ENCODE measurements at places on chromosomes 2 and 18.

GRCh38 chr2:196718419-196719109 lies 79.0 kb downstream of the CCDC150 start:
- DNase-seq: no peak

DNA sequence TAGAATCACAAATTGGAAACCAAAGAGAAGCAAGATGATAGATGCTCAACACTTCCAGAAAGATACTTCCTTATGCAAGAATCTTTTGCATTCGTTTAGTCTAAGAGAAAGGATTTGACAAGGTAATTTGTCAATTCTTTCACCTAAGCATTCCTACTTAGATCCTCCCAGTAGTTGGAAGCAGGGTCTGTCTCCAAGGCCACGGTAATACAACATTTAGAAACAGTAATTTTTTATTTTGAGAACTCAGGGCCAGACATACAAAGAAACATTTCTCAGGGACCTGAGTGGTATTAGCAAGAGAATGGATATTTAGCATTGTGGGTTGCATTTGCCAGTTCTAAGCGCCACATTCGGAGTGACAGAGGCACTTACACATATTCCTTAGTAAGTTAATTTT lies 68.6 kb downstream of the ACYP2 start:
- DNase-seq: no peak

DNA sequence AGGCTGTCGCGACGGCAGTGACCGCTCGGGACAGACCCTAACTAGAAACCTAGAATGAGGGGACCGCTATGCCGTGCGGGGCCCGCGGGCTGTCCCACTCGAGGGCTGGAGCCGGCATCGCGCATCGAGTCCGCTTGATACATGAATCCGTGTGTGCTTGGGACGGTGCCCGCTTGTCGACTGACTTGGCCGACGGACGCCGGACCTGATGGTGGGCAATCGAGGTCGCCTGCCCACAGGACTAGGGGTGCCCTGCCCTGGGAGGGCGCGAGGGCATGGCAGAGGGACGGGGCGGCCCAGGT lies 749 bp upstream of the PTMA start:
- peak; percentile 39 for DNase-seq

DNA sequence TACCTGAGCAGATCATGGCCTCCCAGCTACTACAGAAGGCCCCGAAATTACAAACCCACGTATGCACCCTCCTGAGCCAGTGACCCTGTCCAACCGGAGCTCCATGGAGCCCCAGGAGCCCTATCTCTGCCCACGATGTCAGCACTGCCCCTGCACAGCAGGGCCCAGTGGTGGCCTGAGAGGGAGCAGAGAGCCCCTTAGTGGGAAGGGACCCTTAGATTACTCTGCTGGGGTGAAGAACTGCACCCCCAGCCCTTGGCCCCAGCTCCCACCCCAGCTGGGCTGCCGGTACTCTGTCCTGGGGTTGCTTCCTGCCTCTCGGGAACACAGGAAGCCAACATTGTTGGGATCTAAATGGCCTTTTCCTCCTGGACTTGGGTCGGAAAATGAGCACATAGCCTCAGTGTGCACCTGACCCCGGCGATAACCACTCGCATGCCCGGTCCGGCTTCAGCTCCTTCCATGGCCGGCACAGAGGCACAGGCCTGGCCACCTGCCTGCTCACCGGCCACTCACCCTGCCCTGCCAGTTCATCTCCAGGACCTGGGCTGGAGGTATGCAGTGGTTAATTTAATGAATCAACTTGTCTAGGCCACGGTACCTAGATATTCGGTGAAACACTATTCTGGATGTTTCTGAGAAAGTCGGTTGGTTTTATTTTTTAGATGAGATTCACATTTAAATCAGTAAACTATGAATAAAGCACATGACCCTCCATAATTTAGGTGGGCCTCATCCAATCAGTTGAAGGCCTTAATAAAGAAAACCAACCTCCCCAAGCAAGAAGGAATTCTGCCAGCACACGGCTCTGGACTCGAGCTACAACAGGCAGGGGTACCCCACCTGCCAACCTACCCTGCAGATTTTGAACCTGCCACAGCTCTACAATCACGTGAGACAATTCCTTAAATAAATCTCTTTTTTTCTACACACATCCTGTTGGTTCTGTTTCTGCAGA lies 19.2 kb downstream of the TNS1 start:
- DNase-seq: no peak

DNA sequence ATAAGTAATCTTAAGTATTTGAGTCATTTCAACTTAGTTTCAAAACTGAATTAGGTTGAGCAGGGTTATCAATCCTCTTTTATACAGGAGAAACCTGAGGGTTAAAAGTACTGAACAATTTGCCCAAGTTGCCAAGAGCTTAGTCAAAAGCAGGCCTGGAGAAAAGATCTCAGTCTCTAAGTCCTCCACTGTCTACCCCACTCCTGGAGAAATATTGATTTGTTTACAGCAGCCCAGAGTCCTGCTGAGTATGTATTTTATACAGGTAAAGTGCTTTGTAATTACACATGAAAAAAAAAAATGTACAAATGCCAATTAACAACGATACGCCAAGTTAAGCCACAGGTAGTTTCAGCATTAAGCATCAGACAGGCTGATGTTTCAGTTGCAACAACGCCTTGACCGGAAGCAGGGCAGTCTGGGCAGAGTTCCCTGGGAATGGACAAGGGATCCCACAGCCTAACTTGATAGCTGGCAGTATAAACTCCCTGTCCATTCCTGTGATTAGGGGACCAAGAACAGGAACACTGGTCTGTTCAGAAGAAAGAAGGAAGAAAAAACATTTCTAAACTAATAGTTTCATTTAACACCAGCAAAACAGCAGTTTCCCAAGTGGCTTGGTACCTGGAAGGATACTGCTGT lies 132.9 kb downstream of the MYO5B start:
- no peak for DNase-seq

GRCh38 chr2:121362774-121363173 lies 77.8 kb upstream of the TFCP2L1 start:
- DNase-seq: no peak

GRCh38 chr2:234450431-234451124 lies 46.3 kb downstream of the ARL4C start:
- DNase-seq: no peak

DNA sequence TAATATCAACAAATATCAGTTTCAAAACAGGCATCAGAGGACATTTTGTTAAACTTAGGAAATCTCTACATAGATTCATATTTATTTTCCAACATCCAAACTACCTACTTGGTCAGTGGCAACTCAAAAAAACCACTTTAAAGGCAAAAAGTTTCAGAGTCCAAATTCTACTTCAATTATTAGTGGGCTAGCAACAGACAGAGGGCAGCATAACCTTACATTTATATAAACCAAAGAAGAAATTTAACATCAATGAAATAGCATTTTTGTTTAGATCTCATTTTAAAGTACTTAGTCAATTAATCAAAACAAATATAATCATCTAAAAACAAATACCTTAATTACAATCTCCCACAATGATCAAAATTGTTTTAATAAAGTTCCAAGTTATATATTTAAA lies 33.3 kb downstream of the RTTN start:
- DNase-seq: no peak

DNA sequence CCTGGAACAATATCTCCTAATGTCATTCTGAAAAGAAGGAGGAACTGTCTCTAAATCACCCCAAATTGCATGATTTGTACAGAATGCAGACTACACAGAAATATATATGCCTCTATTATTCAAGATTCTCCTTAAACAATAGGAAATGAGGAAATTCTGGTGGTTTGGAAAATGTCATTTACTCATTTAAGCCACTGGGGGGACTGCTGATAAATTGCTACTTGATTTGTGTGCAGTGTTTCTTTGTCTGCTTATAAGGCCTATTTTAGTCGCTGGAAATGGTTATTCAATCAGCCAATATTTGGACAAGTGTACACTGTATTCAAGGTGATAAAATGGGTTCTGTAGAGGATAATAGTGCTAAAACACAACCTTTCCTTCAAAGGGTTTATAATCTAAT lies 801.9 kb upstream of the CELF4 start:
- DNase-seq: no peak

GRCh38 chr18:24111936-24112335 lies 26.9 kb upstream of the CABYR start:
- no peak for DNase-seq

Data from activated CD4-positive, alpha-beta T cell treated with anti-CD3 and anti-CD28 coated beads for 24 hours (primary cell).